ENCODE measurements at places on chromosomes 2 and 18.

DNA sequence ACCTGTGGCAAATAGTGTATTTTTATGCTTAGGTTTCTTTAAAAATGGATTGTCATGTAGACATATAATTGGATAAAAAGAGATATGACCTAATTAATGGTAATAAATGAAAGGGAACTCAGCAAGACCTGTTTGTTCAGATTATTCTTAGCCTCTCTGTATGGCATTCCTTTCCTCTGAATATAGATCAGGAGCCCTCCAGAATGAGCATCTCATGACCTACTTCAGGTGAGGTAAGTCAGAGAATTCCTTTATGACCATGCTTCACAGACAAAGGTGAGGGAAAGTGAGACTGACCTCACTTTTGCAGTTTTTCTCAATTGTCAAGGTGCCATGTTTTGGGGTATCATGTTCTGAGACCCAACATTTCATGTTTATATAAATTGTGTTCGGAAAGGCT lies 1744.3 kb upstream of the PIK3C3 start:
- DNase-seq = no peak

DNA sequence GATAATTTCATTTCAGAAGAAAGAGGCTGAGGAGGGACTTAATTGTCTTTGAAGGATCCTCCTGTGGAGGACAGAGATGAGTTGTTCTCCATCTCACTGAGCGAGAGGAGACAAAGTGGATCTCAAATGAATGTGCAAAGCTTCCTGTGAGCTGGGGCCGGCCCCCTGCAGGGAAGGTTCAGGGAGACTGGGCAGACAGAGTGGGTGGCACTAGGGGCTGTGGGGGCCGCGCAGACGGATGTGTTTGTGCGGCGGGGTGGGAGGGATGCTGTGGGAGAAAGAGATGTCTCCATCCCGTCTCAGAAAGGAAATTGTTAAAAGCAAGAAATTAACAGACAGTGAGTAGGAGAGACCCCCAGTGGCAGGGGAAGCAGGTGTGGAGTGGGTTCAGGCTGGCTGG lies 29.1 kb downstream of the KLHL29 start:
- no peak for DNase-seq

GRCh38 chr2:238730001-238730669 lies 117.8 kb upstream of the TWIST2 start:
- DNase-seq = no peak

- no peak for DNase-seq
Observed at GRCh38 chr2:170845343-170845742, 28.7 kb downstream of the GAD1 start.

DNA sequence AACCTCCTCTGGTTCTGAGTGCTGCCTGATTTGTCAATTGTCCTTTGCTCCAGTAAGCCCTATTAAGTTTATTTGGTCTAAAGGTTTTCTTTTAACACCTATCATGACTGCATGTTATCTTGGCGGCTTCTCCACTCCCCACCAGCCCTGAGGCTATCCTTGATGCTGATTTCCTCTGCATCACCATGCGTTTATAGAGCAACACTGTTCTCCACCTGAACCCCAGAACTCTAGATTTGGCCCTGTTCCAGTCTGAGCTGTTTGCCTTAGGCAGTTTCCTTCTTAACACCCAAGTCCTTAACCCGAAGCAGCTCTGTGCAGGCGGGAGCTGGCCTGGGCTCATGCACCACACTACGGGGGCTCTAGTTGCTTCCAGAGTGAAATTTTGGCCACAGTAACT lies 98.2 kb upstream of the NPAS2 start:
- no peak for DNase-seq

- DNase-seq = no peak
Observed at GRCh38 chr2:8987410-8987809, 16.1 kb downstream of the MBOAT2 start.

Measured in activated CD8-positive, alpha-beta memory T cell treated with anti-CD3 and anti-CD28 coated beads for 1 hour (primary cell).